Activated CD4-positive, alpha-beta T cell treated with anti-CD3 and anti-CD28 coated beads, Interleukin-10, Interleukin-2, amounts not matched to agents 100 ng/mL and 50 ng/mL, durations not matched to agents 16 hours and 8 hours (primary cell): ENCODE measurements at places on chromosomes 1 and 21.

GRCh38 chr1:2786329-2787162 is 14.9 kb downstream of the TTC34 start:
- DNase-seq: peak; percentile 62

GRCh38 chr1:64470665-64471217 is 812 bp downstream of the CACHD1 start:
- no peak for DNase-seq

GRCh38 chr21:36257657-36258056 is 62.3 kb upstream of the MORC3 start:
- DNase-seq: no peak

DNA sequence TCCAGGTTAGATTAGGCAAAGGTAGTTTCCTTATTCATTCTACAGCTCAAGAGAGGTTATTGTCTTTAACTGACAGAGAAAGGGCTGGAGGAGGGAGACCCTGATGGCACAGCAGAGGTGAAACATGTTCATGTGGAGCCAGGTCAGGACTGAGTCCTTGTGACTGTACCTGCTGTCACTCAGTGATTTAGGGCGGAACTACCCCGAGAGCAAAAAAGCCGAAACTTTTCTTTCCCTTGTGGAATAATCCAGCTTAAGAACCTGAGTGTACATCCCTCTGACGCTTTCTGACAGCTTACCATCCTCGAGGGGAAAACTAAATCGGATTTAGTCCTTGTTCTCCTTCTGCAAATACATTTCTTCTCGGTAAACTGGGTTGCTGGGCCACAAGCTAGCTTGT is 273.2 kb downstream of the BACH1 start:
- DNase-seq: no peak

DNA sequence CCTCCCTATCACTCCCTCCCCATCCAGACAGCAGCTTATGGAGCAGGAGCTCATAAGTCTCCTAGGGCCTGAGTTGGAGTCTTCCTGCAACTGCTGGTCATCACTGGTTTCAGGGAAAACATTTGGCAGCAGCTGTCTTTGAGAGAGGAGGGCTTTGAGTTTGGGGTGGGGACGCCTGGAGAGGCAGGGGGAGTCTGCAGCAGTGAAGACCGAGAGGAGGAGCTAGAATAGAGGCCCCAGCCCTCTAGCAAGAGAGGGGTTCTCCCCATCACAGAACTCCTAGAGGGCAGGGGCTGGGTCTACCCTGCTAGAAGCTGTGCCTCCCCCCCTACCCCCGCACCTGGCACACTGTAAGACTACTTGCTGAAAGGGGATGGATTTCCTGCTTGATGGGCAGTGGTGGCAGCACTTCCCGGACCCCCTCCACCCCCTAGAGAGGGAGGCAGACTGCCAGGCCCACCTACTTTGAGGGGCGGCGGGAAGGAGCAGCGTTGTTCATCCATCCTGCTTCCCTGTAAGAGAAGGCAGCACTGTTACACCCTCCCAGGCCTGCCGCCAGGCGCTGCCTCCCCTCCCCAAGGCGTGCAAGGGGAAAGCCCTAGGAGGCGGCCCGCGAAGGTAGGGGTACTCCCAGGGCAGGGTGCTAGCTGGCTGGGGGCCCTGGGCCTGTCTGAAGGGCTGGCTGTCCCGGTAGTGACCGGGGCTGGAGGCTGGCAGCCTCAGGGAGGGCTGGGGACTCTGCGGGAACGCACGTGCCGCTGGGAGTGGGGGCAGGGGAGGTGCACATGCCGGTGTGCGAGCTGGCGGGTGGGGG is 50.4 kb downstream of the RAP1GAP start:
- DNase-seq: no peak

GRCh38 chr1:51303315-51303714 is 27.0 kb downstream of the TTC39A start:
- DNase-seq: no peak

GRCh38 chr1:173393659-173394000 is 83.5 kb upstream of the PRDX6 start:
- DNase-seq: no peak

- DNase-seq: no peak
Observed at GRCh38 chr1:29845910-29846309, 609.6 kb downstream of the PTPRU start.

DNA sequence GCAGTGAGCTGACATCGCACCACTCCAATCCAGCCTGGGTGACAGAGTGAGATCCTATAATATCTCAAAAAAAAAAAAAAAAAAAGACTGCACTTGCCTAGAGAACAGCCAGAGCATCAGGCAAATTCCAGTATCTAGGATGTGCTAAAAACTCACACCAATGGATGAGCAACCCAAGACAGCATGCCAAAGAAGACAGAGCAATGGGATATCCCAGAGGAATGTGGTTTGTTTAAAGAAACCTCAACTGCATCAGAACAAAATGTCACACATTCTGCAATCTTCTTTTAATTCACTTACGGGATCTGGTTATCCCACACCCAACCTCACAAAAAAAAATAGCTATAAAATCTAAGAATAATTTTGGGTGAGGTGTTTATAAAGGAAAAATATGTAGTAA is 7.3 kb downstream of the KCNH1 start:
- DNase-seq: no peak

- no peak for DNase-seq
Observed at GRCh38 chr1:40658751-40659648, 6.5 kb downstream of the RIMS3 start.

GRCh38 chr1:246580497-246581370 is 14.5 kb downstream of the CNST start:
- no peak for DNase-seq

DNA sequence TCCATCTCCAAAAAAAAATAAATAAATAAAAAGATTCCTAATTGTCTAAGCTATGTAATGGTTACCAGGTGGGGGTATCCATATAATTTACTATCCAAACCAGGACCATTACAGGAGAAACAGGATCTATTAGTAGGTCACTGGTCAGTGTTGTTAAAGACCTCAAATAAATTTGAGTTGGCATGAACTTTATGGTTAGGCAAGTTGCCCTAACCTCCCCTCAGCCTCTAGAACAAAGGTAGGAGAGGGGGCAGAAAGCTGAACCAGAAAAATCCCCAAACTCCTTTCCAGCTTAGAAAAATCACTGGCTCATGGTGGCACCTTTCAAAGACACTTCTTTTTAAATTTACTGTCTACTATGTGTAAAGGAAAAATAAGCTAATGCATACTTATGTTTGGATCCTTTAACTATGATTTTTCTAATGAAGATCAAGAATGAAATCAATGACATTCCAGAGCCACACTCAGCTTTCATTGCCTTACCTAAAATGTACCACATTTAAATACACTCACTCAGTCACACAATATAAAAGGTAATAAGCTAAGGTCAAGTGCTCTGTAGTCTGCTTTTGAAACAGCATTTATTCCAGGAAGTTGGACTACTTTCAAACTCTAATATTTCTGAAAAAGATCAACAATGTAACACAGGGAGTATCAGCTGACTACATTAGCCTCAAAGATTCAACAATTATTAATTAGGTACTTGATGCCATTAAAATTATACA is 13.8 kb downstream of the EIF4G3 start:
- DNase-seq: no peak

DNA sequence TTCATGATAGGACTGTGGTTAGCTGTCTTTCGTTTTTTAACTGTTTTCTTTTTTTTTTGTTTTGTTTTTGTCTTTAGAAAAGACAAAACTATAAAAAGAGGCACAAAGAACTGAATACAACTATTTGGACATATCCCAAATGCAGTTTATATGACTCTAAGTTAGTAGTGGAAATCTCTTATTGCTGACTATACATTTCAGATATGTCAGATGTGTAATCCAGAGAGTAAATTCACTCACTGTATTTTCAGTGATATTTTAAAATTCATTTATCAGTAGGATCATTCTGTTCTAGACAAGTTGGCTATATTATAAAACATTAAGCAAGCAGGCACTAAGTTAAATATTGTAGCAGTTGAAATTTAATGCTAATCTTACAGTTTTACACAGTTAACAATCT is 5.7 kb downstream of the RAP1A start:
- no peak for DNase-seq

DNA sequence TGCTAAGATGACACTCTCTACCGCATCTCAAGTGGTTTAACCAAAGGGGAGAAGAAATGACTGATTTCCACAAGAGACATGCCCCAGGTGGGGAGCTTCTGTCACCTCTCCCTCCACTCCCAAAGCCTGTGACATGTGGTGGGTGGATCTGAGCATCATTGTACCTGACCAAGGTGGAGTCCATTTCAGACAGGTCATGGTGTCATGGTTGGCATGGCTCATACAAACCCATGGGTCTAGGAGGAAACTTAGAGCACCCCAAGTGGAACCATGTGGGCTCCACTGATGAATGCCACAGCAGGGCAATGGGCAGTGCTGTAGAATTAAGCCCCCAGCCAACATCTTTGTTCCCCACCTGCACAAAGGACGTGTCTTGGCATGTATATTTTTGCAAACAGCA is 131.5 kb upstream of the EDN2 start:
- DNase-seq: no peak

- DNase-seq: no peak
Observed at GRCh38 chr1:55928576-55928975, 650.8 kb downstream of the PLPP3 start.

DNA sequence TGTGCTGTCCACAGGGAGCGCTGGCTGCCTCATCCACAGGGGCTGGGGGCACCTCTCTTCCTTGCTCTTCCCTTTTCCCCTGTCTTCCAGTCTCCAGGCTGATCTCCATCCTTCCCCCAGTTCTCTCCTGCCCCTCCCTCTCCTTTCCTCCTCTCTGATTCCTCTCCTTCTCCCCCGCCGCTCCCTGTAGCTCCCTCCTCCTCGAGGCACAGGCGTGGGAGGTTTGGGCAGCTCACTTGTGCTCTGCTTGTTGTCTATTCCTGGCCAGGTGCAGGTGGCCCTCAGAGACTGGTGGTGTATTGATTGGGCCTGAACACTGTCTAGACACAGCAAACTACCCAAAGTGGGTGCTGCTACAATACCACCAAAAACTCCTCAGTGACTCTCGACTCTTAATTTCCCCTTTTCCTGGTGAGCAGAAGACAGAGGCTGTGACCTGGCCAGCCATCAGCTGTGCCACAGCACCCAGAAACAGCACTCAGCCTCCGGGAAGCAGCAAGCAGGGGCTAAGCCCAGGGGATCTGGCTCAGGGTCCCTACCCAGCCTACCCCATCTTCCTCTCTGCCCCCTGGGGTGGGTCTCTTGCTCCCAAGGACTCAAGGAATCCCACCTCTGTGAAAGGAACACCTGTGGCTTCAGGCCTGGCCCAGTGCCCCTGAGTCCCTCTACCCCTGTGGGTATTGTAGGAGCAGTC is 93.3 kb downstream of the DDX20 start:
- DNase-seq: no peak

DNA sequence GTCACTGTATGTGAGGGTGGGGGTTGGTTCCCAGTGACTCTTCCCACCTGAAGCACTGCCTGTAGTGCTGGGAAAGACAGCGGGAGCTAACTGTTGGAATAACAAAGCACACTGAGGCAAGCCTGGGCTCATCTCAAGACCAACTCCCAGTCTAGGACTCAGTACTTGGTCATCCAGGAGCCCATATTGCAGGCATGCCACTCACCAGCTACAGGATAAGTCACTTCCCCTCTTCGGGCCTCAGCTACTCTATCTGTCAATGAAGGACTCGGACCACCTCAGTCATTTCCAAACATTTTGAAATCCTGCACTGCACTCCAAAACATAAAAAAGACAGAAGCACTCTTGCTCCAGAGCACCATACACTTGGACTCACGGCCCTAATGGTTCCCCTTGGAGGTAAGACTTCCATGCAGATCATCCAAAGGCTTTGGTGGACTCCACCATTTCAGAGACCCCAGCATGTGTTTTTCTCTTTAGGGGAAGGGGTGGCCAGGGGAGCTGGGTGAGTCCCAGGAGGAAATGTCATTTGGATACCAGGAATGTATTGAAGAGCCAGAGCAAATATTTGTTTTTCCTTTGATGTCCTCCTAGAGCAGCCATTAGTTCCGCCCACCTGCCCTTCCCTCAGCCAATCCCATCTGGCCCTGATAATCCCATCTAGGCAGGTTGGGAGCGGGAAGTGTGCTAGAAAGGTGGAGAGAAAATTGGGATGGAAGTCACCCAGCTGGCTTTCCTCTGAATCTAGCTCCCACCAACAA is 3.1 kb downstream of the NUAK2 start:
- no peak for DNase-seq

DNA sequence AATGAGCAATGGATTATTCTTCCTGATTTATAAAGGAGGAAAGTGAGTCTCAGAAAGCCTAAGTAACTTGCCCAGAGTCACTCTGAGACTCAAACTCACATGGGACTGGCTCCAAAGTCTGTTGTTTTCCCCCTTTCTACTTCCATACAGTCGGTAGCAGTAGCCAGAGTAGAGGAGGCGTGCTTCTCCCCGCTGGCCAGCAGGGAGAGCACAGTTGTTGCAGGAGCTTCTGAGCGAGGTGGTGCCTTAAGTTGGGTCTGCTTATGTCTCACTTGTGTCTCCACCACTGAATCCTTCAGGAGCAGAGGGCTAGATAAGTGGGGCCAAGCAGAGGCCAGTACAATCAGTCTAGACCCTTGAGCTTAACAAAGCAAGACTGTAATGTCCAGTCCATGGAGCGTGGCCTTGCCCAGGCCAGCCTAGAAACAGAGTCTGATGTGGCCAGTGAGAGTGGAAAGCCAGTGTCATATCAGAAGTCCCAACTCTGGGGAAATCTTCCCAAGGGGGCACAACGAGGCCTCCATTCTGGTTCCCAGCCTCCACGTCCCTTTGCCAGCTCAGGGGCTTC is 181.9 kb downstream of the ZSCAN20 start:
- DNase-seq: no peak

GRCh38 chr1:27031235-27032118 is 18.8 kb upstream of the TENT5B start:
- no peak for DNase-seq

GRCh38 chr1:73104749-73105148 is 822.4 kb upstream of the NEGR1 start:
- DNase-seq: no peak

DNA sequence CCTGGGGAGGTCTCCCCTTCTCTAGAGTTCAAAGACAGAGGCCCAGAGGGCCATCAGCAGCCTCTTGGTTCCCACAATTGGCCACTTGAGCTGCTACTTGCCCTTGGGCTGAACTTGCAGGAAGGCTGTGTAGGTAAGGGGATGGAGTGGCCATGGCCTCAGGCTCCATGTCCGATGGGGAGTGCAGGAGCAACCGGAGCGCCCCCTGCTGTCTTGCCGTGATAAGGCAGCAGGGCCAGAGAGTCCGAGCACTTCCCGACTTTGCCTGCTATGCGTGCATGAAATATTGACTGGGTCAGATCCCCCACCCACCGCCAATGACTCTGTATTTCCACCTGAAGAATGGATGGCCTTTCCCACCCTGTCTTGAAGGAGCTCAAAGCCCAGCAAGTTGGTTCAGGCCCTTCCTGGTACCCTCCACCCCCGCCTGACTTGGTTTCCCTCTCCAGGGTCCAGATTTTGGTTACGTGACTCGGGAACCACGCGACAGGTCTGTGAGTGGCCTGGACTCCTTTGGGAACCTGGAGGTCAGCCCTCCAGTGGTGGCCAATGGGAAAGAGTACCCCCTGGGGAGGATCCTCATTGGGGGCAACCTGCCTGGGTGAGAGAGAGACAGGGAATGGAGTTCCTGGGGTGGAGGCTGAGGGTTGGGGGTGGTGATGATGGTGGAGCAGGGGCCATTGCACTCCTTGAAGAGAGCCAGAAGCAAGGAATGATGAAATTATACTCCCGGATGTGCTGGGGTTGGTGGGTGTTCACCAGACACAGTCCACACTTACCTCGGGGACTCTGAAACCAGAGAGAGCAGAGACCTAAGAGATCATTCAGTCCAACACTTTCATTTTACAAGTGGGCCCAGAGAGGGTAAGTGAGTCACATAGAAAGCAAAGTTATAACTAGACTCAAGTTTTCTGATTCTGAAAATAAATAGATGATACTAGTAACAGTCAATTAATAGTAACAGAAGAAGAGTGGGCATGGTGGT is 25.6 kb downstream of the PADI3 start:
- peak; percentile 49 for DNase-seq

GRCh38 chr21:26001356-26001755 is 169.2 kb downstream of the APP start:
- DNase-seq: no peak
